Effector memory CD4-positive, alpha-beta T cell (primary cell): ENCODE measurements at places on chromosomes 5 and 9.

DNA sequence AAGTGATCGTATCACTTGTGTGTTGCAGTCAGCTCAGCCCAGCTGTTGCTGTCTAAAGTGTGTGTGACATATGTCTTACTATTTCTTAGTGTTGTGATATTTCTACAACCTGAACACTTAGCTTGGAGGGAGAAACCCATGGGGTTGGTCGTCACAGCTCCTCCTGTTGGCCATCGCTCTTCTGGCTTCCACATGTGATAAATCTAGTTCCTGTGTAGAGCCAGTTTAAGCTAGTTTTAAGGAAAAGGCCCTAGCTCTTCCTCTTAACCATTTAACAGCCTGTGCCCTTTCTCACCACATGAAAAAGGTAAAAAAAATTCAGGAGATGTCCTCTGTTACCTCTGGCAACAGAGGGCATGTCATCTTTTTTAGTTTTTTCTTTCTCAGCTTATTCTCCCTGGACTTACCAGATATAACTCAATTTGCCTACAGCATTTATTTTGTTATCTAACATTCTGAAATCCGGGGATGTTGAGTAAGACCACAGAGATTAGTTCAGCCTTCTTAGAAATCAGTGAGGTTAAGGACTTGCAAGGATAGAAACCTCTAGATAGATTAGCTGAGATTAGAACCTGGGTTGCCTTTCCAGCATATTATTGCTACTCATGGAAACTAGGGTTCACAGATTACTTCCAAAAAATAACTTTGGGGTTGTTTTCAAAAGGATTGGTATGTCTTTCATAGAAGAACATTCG lies 100.4 kb downstream of the GAPVD1 start:
- no peak for DNase-seq

DNA sequence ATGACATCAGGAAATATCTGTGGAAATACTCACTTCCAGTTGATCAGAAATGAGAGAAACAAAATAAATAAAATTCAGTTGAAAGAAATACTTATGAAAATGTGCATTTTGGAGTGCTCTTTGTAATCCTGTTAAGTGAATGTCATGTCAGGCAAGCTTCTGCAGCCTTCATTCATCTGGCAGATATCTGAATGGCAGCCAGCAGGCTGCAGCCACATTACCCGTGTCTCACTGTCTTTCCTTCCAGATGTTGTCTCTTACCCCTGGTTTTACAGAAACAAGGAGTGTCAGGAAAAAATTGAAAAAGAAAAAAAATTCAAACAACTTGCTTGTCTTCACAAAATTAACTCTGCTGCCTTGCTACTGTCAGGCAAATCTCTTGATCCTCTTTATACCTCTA lies 445.0 kb upstream of the RIOK2 start:
- DNase-seq = no peak

GRCh38 chr5:143947313-143947712 lies 135.4 kb downstream of the HMHB1 start:
- no peak for DNase-seq

GRCh38 chr9:126456441-126457174 lies 130.0 kb downstream of the MVB12B start:
- DNase-seq = no peak

DNA sequence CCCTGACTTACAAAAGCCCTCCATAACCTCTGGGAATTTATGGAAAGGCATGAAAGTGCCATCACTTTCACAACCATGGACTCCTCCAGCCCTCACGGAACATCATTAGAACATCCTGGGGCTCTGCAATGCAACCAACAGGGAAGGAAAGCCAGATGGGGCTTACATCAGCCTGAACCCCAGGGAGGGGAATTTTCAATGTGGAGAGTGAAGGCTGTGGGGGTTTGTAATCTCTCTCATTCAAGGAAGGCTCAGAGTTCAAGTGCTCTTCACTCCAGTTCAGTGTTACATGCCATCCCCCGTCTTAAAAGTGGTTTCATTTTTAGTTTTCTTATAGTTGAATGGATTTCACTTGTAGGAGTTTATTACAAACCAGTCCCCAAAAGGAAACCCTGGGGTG lies 5.7 kb downstream of the SPRY4 start:
- DNase-seq = no peak

DNA sequence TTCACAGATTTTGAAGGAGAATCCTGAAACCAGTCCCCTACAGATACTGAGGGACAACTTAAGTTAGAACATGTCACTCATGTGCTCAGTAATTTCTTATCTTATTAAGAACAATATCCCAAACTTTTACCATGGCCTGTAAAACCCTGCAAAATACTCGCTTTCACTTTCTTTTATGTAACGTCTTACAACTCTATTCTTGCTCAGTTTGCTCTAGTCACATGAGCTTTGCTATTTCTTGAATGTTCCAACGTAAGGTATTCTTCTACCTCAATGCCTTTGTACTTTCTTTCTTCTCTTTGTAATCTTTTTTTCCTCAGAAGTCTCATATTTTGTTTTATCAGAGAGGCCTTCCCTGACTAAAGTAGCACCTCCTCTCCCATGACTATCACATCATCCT lies 14.1 kb downstream of the TMEM38B start:
- DNase-seq = no peak

GRCh38 chr9:73643379-73644013 lies 491.8 kb downstream of the ANXA1 start:
- DNase-seq = no peak

GRCh38 chr9:90770927-90771326 lies 30.7 kb upstream of the SYK start:
- no peak for DNase-seq

- DNase-seq = no peak
Observed at GRCh38 chr5:136113606-136114005, 19.0 kb upstream of the SMAD5 start.

- no peak for DNase-seq
Observed at GRCh38 chr9:14797435-14797834, 74.9 kb upstream of the CER1 start.

- no peak for DNase-seq
Observed at GRCh38 chr5:72427488-72428437, 79.4 kb downstream of the ZNF366 start.

DNA sequence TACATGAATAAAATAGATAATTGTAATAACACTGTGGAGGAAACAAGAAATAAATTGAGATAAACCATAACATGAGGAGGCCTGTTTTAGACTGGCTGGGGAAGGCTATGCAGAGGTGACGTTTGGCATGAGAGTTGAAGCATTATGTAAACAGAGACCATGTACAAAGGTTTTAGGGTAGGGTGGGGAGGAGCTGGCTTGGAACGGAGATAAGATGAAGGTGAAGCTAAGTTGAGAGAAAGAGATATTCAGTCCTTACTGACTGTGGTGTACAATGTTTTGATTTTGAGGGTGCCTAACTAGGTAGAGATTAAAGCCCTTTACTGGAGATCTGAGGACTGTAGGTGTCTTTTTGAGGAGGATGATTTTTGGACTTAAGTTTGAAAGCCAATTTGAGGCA lies 17.8 kb downstream of the MAN2A1 start:
- DNase-seq = no peak
